T-helper 1 cell (primary cell): ENCODE measurements at places on chromosomes 11 and 22.

DNA sequence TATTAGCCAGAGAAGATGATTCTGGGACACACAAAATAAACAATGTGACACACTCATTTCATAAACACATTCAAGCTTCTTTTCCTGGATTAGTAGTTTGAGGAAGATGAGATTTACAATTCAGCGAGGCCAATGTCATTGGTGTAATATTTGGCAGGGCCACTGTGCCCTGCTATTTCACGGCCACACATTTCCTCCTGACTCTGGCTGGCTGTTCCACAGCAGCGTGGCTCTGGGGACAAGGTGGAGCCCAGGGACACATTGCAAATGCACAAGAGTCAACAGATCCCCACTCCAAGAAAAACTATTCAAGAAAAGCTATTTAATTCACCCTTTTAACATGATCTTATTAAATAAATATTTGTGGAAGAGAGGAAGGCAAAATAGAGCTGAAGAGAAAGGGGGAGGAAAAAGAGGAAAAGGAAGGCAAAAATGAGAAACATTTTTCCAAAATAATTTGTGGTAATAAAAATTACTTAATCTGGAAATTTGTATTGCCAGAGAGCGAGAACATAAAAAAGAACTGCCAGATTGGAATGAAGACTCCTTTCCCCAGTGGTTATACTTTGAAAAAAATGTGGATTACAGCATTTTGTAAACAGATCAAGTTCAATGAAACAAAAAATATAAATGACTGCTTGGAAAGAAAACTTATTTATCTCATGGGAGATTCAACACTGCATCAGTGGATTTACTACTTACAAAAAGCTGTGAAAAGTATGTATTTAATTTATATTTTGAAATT, 27.1 kb downstream of the NXPE2 start:
- DNase-seq, result no peak

DNA sequence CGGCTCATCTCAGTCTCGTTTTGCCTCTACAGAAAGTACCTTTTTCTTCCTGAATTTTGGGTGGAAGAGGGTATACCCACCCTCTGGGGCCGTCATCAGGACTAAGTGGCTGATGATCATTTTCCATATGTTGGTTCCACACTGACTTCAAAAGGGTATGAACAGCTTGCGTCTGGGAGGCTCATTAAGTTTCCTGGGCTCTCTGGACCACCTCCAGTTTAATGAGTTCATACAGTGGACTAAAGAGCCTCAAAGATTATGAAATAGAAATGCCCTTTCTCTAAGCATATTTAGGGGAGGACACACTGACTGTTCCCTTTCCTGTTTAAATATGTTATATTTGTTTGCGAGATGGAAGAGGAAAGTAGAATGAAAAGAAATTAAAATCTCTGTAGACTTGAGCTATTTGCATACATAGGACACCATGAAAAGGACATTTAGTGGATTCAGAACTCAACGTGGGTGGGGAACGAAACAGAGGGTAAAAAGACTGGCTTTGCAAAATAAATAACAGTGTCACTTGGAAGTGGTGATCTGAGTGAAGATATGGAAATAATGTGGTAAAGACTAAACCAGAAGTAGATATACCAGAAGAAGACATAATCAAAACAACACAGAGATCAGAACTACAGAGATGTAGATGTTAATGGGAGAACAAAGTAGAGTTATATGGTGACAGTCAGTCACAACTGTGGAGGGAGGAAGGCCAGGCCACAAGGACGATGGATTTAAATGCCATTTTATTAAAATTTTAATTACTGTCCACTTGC, 18.7 kb downstream of the LDLRAD3 start:
- DNase-seq, result no peak

DNA sequence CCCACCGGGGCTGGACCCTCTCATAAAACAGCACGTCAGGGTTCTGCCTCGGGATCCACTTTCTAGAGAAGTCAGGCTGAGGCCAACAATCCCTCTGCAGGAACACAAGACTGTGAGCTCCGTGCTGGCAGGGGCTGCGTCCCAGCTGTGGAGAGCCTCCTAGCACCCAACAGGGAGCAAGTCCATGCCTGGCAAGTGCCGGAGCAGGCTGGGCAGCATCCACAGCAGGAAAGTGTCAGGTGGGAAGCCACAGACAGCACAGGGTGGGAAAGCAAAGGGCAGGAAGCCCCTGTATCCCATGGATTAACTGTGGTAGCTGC, 682.3 kb downstream of the TBC1D22A start:
- DNase-seq, result no peak

GRCh38 chr11:133541021-133541719, 8.9 kb upstream of the OPCML start:
- no peak for DNase-seq

- DNase-seq, result no peak
Observed at GRCh38 chr11:1473786-1474185, 12.8 kb downstream of the MOB2 start.

- DNase-seq, result no peak
Observed at GRCh38 chr22:25750569-25751173, 8.7 kb downstream of the MYO18B start.

DNA sequence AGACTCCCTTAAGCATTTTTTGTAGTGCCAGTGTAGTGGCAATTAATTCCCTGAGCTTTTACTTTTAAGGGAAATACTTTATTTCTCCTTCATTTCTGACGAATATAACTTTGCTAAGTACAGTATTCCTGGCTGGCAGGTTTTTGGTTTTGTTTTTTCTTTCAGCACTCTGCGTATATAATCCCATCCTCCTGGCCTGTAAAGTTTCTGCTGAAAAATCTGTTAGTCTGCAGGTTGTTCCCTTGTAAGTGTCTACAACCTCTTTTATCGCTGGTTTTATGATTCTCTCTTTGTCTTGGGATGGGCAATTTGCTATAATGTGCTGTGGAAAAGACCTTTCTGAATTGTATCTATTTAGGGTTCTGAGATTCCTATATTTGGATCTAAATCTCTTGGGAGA, 56.0 kb downstream of the KCNQ1OT1 start:
- no peak for DNase-seq

GRCh38 chr11:20584093-20584774, 15.2 kb upstream of the SLC6A5 start:
- no peak for DNase-seq

DNA sequence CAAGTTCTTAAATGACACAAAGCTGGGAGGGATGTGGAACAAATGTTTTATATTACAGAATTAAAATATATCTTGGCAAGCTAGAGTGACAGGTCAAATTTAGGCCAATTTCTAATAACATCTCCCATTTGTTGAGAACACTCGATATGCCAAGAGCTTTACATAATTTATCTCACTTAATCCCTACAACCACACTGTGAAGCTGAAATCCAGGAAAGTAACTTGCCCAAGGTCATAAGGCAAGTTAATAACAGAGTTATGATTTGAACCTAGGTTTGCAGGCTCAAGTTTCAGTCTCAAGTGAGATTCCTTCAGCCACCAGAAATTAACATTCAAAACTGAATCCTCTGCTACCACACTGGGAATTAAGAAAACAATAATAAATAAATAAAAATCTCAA, 38.3 kb downstream of the RAB30 start:
- DNase-seq, result no peak

GRCh38 chr22:48492366-48493320, 1335.0 kb downstream of the BRD1 start:
- peak; percentile 21 for DNase-seq

DNA sequence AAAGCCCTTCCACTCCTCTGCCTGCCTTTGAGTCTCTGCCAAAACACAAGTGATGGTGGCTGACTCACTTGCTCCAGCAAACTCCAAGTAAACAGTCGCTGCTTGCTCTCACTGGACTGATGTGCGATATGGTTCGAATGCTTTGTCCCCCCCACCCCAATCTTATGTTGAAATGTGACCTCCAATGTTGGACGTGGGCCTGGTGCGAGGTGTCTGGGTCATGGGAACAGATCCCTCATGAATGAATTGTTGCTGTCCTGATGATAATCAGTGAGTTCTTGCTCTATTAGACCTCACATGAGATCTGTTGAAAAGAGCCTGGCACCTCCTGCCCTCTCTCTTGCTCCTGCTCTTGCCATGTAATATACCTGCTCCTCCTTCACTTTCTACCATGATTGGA, 747.9 kb downstream of the OPCML start:
- no peak for DNase-seq

GRCh38 chr11:47923667-47924066, 56.7 kb upstream of the PTPRJ start:
- no peak for DNase-seq

GRCh38 chr11:75903276-75903675, 88.3 kb downstream of the UVRAG start:
- DNase-seq, result no peak

DNA sequence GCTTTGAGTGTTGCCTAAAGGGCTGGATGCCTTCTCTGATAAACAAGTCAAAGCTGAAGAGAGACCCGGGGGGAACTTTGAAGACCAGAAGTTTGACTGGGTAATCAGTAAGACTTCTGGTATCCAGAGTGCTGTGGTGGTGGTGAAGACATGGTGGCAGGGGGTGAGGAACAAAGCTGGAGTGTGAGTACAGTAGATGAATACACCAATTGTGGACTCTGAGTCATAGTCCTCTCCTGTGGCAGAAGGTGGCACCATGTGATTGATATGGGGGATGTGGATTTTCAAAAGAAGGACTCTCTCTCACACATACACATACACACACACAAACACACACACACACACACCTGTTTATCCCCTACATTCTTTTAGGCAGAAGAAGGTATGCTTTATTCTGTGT, 12.3 kb downstream of the MS4A6A start:
- no peak for DNase-seq

- no peak for DNase-seq
Observed at GRCh38 chr22:33919391-33920196, 682 bp downstream of the LARGE1 start.

- DNase-seq, result no peak
Observed at GRCh38 chr11:9575260-9576240, 2.1 kb downstream of the WEE1 start.

- DNase-seq, result no peak
Observed at GRCh38 chr11:46832511-46833214, 13.4 kb downstream of the CKAP5 start.

DNA sequence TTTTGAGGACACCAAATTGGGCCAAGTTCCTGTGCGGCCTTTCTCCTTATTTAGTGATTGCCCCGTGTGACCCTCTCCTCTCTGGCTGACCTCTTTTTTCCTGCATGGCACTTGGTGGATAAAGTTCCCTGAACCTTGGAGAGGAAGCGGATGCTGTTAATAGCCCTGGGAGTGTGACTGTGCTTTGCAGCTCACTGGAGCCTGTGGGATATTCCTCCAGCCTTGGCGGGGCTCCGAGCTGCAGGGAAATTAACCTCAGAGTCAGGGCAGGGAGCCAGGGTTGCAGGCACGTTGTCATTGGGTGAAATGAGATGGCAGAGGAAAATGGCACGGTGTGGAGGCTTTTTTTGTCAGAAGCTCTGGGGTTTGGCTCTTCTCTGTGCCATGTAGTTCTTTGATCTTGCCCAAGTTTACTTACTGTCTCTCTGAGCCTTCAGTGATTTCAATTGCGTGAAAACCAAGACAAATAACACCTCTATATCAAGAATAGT, 965 bp downstream of the OR9Q1 start:
- no peak for DNase-seq

GRCh38 chr11:7514099-7514591, 346 bp downstream of the PPFIBP2 start:
- DNase-seq, result no peak

DNA sequence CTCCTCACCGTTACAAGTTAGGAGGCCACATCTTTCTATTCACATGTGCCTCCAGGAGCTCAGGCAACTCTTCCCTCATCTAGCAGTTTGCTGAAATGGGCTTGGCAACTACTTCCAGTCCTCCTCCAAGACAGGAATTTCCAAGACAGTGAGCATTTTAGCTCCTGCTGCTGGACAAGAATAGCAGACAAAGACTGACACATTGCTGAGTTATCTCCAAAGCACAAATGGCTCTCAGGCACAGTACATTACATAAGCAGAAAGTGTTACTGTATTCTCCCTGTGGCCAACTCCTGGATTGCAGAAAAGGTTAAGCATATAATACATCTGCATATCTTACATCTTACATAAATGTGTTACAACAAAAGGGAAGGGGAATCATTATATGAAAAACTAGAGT, 83.2 kb upstream of the POU2AF2 start:
- DNase-seq, result no peak

DNA sequence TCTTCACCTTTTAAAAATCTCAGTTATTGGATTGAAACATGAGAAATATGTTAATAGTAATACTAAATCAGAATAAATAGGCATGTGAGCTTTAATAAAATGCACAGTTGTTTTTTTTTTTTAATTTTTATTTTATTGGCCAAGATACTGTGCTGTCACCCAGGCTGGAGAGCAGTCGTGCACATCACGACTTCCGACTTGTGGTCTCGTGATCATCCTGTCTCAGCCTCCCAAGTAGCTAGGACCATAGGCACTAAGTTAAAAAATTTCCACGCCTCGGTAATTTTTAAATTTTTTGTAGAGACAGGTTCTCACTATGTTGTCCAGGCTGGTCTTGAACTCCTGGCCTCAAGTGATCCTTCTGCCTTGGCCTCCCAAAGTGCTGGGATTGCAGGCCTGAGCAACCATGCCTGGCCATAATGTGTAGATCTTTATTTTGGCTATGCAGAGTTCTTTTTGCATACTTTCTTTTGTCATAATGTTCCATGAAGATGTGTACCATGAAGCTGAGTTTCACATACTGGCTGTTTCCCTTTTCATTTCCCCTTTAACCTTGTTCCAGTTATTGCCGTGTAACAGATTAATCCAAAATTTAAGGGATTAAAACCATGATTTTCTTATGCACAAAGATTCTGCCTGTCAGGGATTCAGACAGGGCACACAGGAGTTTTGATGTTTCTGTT, 16.0 kb downstream of the CAPRIN1 start:
- no peak for DNase-seq

- no peak for DNase-seq
Observed at GRCh38 chr11:58254936-58255335, 13.1 kb downstream of the OR10W1 start.

GRCh38 chr11:12099132-12099873, 11.1 kb upstream of the MICAL2 start:
- DNase-seq, result no peak

GRCh38 chr11:122069707-122070360, 46.2 kb downstream of the BLID start:
- DNase-seq, result no peak

DNA sequence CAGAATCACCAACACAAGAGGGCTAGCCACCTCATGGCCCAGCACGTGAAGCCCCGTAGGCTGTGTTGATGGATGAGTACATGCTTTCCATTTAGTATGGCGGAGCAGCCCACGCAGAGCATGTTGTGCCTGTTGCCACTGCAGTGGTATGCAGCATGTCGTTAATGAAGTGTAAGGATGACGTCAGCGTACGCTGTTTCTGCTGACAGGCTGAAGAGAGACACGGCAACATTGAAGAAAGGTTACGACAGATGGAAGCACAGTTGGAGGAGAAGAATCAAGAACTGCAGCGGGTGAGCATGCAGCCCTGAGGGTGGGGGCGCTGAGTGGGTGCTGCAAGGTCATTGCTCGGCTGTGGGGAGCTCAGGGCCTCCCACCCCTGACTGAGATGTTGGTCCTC, 62.8 kb downstream of the PPFIA1 start:
- DNase-seq, result no peak

DNA sequence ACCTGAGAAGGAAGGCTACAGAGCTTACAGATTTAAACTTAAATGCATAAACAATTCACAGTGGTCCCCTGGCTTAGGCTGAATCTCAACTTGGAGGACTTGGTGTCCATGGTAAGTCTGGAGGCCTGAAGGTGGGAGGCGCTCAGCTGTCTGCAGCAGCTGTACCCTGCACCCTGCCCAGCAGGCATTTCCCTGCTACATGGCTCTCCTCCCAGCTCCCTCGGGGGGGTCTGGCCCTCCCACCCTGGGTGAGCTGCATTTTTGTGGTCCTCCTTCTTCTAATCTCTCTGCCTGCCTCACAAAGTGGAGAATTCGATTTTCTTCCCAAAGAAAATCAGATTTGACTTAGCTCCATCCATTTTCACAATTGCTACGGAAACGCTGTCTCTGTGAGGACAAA, 273.2 kb downstream of the KIRREL3 start:
- no peak for DNase-seq
